ENCODE measurements at places on chromosomes 7 and 10.

- no peak for DNase-seq
Measured at GRCh38 chr7:43679210-43680068, 49.9 kb downstream of the COA1 start.

GRCh38 chr10:97759946-97760345 lies 11.9 kb downstream of the SFRP5 start:
- no peak for DNase-seq

DNA sequence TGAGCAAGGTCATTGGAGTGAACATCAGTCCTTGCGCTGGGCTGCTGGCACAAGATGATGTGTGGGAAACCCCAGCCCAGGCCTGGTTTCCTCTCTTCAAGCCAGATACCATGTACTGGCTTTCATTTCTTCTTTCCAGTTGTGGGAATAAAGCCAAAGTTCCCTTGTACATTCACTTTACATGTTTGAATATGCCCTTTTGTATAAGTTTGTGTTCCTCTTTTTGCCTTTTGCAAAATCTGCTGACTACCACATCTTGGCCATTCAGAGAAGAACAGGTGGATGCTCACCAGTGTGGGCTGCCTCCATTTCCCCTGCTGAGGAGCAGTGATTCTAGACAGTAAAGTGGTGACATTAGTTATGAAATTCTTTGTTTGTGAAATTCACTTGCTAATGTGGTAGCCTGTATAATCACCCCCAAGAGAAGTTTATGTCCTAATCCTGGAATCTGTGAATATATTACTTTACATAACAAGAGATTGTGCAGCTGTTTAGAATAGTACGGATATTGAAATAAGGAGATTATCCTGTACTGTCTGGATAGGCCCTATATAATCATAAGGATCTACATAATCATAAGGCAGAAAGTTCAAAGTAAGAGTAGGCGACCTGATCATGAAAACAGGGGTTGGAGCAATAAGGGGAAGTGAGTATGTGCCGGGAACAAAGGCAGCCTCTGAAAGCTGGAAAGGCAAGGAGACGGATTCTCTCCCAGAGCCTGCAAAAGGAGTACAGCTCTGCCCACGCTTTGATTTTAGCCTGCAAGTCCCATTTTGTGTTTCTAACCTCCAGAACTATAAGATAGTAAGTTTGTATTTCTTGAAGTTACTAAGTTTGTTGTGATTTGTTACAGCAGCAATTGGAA lies 18.8 kb upstream of the AOAH start:
- DNase-seq: no peak

GRCh38 chr7:90181485-90181884 lies 27.2 kb downstream of the STEAP1 start:
- DNase-seq: no peak

DNA sequence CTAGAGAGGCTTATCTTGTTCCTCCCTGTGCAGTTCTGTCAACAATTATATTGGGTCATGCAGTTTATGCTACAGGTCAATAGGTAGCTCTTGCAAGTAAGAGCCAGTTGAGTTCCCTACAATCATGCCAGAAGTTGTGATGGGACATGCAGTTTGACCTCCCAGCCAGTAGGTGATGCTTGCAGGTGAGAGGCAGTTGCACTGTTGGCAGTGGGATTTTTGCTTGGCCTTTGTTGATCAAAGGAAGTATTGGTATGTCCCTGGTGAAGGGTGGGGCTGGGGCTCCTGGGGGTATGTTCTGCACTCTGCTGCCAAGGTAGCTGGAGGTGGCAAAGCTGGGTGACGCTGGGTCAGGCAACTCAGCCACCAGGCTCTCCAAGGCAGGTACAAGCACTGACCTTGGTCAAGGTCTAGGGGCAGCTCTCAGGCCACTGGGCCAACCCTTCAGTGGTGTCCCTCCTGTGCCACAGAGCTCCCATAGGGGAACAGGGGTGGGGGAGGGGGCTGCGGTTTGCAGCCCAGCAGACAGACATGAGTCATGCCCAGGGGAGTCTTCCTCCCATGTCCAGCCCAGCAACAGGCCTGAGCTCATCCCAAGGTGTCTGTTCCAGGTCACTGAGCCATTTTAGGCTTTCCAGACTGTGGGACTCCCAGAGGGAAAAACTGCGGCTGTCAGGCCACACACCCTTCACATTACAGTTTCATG lies 43.3 kb downstream of the MEOX2 start:
- DNase-seq: no peak

Data from GM23248 (cell line).